T-helper 22 cell (primary cell): ENCODE measurements at places on chromosomes 3 and 15.

DNA sequence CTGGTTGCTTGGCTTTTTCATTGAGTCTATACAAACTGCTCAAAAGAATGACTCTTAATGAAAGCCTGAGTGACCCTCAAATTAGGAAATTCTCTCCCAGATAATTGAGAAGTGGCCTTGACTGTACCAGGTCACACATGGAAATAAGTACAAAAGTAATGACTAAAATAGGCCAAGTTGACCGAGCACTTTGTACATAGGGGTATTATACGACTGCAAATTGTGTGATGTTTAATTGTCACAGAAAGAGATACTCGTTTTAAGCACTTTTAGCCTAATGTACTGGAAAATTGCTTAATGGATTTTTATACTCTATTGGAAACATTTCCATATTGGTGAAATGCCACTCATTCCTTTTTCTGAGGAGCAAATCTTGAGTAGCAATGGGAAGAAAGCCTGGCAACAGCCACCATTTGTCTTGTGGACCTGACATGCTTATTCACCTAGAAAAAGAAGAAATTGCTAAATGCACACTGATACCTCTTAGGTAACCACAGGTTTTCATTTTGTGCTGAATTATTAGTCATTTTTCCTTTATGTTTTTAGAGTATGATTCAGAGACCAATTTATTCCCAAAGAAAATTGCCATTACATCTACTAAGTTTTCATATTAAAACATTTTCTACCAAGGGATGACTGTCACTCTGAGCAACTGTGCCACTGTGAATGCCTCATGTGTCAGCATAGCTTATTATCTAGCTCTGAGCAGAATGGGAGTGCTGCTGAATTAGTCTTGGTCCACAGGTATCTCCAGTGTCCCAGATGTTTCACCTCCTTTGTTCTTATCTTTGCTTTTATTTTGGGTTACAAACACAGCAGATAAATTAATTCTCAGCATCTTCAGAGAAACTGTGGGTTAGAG lies 8.9 kb upstream of the PXK start:
- DNase-seq, result no peak

GRCh38 chr3:21893242-21893641 lies 142.2 kb upstream of the ZNF385D start:
- no peak for DNase-seq

DNA sequence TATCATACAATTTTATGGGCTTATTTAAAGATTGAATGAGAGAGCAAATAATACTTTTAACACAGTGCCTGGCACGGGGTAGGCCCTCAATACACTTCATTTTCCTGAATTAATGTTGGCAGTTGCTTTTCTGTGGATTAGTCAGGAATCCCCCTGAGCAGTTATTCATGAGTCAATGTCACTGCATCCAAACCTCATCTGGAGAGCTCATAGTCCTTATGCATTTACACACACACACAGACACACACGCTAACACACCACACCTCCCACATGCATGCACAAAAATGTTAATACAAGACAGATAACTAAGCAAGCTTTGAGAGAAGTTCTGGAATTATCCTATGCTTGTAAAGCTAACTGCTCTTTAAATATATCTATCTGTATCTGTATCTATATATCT lies 34.0 kb upstream of the TNFAIP8L3 start:
- DNase-seq, result no peak

- DNase-seq, result no peak
These were observed 57.3 kb upstream of the DPH6 start for GRCh38 chr15:35603301-35603700.

- no peak for DNase-seq
These were observed 11.0 kb upstream of the RAB7A start for GRCh38 chr3:128714887-128715491.

DNA sequence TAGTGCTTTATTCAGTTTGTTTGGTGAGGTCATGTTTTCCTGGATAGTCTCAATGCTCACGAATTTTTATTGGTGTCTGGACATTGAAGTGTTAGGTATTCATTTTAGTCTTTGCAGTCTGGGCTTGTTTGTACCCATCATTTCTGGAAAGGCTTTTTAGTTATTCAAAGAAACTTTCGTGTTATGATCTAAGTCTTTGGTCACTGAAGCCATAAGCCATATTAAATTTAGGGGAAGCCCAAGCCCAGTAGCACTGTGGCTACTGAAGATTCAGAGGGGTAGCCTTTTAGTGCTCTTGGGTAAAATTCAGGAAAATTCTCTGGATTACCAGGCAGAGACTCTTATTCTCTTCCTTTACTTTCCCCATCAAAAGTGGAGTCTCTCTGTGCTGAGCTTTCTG lies 56.2 kb upstream of the PEX5L start:
- DNase-seq, result no peak

DNA sequence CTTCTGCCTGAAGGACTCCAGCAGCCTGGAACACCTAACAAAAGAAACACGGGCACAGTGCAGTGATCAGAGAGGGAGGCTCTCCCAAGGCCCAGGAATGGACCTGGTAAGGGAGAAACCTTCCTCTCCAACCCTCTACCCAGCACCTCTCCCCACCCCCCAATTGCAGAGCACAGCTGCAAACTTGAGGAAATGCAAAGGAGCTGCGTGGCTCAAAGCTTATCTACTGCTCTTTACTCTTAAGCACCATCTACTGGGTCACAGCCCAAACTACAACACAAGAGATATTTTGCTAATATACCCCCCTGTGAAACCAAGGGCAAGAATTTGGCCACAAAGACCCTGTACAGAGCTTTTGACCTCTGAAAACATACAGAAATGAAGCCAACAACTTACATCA lies 328.3 kb downstream of the OXSM start:
- DNase-seq, result no peak

GRCh38 chr15:75952525-75952924 lies 48.8 kb downstream of the FBXO22 start:
- DNase-seq, result no peak

DNA sequence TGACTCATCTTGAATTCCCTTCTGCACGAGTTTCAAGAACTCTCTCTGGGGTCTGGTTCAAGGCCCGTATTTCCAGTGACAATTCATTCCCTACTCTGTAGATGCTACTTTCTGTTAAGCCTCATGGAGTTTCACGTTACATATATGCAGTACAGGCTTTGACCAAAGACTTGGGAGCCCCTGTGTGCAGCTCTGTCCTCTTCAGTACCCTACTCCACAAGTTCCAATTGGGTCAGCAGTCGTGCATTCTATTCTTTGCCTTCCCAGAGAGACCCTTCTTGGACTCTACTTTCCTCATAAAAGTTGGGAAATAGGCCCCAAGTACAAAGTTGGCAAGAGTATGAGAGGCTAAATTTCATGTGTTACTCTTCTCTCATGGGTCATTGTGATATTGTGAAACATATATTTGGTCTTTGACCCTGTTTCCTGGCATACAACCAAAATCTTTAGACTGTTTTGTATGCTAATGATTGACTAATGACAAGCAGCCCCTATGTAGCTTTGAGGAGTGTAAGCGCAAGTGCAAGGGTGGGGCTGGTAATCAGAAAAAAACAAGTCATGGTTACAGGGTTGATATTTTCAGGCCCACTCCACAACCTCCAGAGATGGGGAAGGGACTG lies 15.0 kb upstream of the CCDC50 start:
- no peak for DNase-seq

- DNase-seq, result no peak
These were observed 117.3 kb upstream of the CADPS start for GRCh38 chr3:62992520-62992919.

DNA sequence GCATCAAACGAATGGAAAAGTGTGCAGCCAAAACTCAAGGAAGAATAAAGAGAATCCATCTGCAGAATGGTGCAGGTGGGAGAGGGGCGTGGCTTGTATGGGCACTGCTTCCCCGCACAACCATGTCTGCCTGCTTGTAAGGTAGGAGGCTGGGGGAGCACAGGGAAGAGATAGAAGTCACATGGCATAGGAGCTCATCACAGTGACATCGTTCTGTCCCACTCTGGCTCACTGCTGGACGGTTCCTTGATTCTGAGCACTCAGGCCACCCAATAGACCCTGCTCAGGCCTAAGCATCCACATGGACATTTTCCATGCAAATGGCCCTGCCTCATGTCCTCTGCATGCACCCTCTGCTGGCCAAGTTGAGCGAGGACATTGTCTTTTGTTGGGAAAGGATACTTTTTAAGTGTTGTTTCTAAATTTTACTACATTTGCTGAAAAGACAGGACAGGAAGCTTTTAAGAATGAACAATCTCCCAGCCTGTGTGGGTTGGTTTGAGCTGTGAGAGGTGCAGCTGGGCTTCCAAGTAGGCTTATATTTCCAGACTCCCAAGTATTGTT lies 3.1 kb downstream of the MYLK start:
- no peak for DNase-seq

DNA sequence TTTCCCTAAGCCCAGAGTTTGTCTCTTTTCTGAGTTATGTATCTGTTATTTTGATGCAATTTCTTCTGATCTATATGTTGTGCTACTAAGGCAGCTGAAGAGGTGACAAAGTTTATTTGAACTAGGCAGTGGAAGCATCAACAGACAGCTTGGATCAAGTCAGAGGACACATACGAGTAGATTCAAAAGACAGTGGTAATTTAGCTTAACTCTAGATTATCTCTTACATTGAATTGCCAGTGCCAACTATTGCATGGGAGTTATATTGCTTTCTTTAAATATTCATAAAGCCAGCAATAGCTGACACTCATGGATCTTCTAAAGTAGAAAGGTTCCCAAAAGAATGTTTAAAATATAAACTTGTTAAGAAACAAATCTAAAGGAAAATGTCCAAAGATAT lies 37.3 kb upstream of the CCDC66 start:
- no peak for DNase-seq

- no peak for DNase-seq
These were observed 2.3 kb upstream of the TYRO3 start for GRCh38 chr15:41556677-41557076.

- no peak for DNase-seq
These were observed 520.1 kb downstream of the ROBO1 start for GRCh38 chr3:79247725-79248043.

DNA sequence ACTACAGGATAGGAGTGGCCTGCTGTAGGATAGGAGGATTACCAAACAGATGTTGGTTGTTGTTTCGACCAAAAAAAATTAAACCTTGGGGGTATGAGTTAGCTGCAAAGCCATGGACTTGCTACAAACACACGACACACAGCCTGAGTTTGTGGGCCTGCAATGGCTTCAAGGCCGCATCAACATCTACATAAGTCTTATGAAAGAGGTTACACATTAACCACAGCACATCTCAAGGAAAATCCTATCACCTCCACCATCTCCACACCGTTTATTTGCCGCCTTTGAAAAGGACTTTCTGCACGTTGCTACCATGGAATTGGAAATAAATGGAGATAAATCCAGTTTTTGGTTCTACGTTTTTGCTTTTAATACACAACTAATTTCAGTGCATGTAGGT lies 23.0 kb downstream of the LRIG1 start:
- DNase-seq, result no peak

DNA sequence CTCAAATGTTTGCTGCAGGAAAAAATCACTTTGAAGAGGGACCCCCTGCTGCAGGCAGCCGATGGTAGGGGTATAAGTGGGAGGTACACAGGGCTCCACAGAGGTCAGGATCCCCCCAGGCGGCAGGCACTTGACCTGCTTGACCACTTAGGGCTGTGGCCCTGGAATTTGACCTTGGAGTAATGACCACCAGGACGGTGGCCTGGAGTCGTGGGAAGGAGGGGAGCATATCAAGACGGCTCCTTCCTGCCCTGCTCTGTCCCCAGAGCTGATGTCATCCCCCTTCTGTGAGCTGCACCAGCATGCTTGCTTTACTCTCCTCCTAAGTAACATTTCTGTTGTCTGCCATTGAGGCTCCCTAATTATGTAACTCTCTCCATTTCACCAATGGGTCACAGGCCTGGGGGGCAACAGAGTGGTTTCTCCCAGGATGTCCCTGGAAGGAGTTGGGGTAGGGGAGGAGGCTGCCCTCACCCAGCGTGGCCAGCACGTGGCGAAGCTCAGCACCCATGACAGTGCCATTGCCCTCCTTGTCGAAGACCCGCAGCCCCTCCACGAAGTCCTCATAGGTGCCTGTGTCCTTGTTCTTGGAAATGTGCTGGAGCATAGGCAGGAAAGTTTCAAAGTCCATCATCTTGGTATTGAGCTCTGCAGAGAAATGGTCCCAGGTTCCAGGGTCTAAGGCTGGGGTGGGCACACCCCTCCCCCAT lies 4.1 kb downstream of the MYL3 start:
- DNase-seq, result no peak

DNA sequence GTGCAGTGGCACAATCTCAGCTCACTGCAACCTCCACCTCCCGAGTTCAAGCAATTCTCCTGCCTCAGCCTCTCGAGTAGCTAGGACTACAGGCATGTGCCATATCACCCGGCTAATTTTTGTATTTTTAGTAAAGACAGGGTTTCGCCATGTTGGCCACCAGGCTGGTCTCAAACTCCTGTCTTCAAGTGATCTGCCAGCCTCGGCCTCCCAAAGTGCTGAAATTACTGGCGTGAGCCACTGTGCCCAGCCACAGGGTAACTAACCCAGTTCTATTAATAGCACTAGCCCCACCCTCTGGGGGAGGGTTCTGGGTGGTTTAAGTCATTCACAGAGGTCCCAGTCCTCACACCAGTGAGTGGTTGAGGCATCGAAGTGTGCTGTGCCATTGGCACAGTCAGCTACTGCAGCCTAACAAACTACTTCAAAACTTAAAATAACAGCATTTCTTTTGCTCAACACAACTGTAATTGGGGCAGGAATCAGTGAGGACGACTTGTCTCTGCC lies 44.0 kb downstream of the RHCG start:
- no peak for DNase-seq

- DNase-seq, result no peak
These were observed 8.5 kb downstream of the VEPH1 start for GRCh38 chr3:157494581-157495281.

- DNase-seq, result no peak
These were observed 98.4 kb downstream of the GABRB3 start for GRCh38 chr15:26674467-26674866.

DNA sequence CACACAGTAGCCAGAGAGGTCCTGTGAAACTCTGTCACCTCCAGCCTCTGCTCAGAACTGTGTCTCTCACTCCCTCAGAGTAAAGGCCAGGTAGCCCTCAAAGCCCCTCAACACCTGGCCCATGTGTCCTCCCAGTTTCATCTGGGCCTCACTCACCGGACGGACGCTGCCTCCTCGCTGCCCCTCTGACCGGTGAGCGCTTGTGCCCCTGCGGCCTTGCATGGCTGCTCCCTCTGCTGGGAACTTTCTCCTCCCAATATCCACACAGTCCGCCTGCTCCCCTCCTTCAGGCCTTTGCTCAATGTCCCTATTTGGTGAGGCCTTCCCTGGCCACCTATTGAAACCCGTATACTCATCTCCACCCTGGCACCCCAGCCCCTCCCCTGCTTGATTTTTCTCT lies 36.8 kb upstream of the TRH start:
- no peak for DNase-seq

DNA sequence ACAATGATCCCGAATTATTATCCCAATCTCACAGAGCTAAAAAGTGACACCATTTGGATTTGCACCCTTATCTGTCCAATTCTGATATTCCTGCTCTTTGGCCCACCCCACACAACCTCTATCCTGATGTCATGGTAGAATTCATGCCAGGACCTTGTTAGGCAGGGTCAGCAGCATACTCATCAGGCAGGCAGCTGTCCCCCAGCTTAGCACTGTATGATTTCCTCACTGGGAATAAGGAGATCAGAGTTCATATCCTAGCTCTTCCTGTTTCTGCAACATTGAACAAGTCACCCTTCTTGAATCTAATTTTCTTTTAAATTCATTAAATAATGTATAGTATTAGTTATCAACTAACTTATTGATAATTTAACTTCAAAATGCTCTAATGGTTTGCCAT lies 12.0 kb upstream of the C3orf80 start:
- DNase-seq, result no peak

- DNase-seq, result no peak
These were observed 64.4 kb upstream of the SNRPA1 start for GRCh38 chr15:101359365-101359947.
